Bone marrow (tissue), 2 donors: ENCODE measurements at places on chromosomes 12 and 14.

- DNase-seq: no peak
Measured at GRCh38 chr12:19055589-19055988, 73.9 kb upstream of the PLEKHA5 start.

- peak; percentile 79 for DNase-seq
Measured at GRCh38 chr12:52879394-52880351, 25.2 kb downstream of the KRT8 start.

DNA sequence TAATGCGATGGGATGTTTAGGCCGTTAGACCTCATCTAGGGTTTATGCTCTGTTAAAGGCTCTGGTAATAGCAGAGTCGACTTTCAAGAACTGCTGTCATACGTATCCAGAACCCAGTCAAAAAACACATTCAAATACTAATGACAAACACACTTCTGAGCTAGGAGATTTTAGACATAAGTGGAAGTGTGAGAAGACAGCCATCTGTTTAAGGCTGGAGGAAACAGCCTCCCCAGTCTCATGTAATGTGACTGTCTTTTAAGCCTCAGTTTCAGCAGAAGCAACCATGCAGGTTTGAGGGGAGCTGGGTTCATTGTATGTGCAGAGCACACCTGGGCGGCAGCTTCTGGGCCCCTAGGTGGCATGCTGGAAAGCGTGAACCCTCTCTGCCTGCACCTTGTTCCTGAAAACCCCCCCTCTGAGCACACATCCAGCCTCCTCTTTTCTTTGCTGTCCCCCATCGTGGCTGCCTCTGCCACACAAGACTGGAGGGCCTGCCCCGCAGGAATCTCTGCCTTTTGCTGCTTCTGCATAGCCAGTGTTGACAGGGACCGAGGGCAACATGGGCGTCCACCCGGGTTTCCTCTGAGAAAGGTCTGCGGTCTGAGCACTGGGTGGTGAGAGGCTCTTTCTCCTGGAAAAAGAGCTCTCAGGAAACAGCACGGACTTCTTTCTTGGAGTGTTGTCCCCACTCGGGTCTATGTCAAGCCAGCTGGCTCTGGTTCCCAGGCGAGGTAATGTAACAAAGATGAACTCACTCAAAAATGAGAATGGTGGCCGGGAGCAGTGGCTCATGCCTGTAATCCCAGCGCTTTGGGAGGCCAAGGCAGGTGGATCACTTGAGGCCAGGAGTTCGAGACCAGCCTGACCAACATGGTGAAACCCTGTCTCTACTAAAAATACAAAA is 11.6 kb downstream of the WNT5B start:
- no peak for DNase-seq

DNA sequence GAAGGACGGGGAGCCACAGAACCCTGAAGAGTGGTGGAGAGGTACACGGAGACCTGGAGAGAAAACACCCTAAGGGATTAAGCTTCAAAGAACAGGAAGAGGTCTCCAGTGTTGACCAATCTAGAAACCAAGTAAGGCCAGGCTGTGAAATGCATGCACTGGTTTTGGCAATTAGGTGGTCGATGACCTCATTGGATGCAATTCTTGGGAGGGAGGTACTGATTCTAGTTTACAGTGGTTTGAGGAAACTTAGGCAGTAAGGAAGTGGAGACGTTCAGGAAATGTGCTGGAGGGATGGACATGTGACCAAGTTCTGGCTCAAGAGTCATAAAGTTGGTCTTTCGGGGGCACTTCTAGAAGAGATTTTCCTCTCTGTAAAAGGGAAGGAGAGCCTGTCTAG is 91.3 kb upstream of the CEP83 start:
- DNase-seq: no peak
